ENCODE measurements at places on chromosomes 5 and 9. TPM values are rescaled to one million over a fixed set of nuclear protein-coding genes. Genes with fewer than 3 reads are reported as not detected.

Gene CDHR2
- total RNA-seq: 0.23 TPM

Gene GDF9
- 0.90 TPM for total RNA-seq

Gene SLC22A5
- 4.0 TPM for total RNA-seq

Gene TMEM252
- total RNA-seq: not detected

Gene PTGDS
- not detected for total RNA-seq

Gene CDH9
- total RNA-seq: not detected

Gene ARID3C
- 0.32 TPM for total RNA-seq

Gene COL15A1
- not detected for total RNA-seq

Gene INSL4
- total RNA-seq: not detected

- no peak for DNase-seq
Observed at GRCh38 chr9:14515571-14516198, 177.5 kb downstream of the ZDHHC21 start.

DNA sequence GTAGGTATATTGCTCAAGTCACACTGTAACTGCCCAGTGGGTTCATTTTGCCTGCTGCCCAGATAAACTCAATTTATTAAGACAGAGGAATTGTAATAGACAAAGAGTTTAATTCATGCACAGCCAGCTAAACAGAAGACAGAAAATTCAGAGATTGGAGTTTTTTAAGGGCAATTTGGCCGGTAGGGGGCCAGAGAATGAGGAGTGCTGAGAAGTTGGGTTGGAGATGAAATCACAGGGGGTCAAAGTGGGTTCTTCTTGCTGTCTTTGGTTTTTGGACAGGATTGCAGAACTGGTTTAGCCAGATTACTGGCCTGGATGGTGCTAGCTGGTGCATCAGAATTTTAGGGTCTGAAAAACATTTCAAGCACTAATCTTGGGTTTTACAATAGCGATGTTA, 20.7 kb upstream of the IL33 start:
- peak; percentile 3 for DNase-seq

DNA sequence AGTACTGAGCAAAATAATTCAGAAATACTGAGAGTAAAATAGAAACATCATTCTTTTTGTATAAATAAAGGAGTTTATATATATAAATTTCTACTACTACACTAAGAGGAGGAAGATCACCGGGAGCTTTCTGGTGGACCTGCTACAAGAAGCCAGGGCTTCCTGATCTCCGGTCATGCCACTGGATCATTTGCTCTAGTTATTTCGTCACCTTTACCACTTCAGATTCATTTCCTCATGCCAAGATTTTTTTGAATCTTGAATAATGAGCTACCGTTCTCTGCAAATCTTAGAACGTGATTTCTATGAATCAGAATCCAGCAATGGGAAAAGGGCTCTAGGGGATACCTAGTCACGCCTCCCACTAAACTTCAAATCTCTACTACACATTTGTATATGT, 51.9 kb upstream of the TBC1D9B start:
- no peak for DNase-seq

- DNase-seq: no peak
Observed at GRCh38 chr9:8815931-8816330, 1016.4 kb upstream of the DMAC1 start.

DNA sequence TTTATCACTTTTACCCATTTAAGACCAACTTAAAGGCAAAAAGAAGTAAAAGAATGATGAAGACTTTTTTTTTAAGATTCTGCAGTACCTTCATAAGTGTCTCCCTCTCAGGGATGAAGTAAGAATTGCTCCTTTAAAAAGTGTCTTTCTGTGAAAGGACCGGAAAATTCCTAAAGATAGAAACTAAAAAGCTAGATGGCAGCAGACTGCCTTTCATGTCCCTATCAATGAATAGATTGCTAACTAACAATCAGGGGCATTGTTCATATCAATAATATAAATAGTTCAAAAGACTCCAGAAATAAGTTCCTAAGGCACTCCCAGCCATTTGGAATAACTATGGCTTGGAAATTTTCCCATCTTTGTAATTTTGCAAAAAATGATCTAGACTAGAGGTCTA, 558.0 kb downstream of the PDE4D start:
- DNase-seq: no peak

DNA sequence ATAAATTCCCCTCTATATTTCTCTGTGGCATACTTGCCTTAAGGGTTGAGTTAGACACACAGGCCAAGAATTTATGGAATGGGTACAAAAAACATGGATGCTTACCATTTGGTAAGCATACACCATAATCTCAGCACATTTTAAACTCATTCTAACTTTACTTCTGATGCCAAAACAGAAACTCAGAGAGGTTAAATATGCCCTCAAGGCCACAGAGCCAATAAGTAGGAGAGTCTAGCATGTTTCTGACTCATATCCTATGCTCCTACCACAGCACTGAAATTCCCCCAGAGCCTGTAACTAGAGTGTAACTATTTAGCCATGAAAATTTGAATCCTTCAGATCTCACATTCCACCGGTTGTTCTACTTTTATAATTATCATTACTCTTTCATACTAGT, 559.7 kb downstream of the ACTL7B start:
- no peak for DNase-seq

- DNase-seq: no peak
Observed at GRCh38 chr9:130663258-130663976, 977 bp upstream of the PRDM12 start.

GRCh38 chr5:50401336-50401735, 39.8 kb downstream of the EMB start:
- DNase-seq: no peak

GRCh38 chr9:88605512-88606362, 70.8 kb downstream of the NXNL2 start:
- no peak for DNase-seq

- DNase-seq: no peak
Observed at GRCh38 chr9:34498553-34498952, 24.2 kb downstream of the ENHO start.

DNA sequence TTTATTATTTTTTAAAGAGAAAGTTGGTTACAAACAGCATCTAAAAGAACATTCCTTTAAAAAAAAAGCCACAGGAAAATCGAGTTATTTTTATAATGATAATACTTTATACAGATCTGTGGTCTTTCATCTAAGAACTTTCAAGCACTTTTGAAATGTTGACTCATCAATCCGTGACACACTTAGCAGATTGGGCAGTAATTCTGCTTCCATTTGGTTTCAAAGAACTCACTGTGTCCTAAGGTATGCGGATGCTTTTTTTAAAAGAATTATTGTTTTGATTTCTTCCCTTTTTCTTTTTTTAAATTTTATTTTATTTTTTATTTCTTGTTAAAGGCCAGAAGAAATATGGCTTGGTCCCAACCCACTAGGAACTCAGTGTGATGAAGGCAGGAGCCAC, 147.8 kb downstream of the AOPEP start:
- no peak for DNase-seq

DNA sequence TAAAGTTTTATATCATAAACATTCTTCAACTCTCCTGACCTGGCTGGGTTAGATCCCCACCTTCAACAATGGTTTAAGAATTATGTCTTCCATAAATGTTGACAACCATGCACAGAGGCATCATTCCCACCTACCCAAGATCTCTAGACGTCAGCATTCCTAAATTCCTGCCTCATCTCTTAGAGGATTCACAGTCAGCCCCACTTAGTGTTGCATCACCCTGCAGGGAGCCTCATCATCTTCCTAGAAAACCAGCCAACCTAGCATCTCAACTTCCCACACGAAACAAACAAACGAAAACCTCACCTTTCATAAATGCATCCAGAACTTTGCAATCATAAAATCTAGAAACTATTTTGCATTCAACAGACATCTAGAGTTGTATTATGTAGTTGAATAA, 816.1 kb upstream of the C9orf72 start:
- DNase-seq: no peak

GRCh38 chr5:66553916-66554575, 42.1 kb upstream of the MAST4 start:
- peak; percentile 57 for DNase-seq

DNA sequence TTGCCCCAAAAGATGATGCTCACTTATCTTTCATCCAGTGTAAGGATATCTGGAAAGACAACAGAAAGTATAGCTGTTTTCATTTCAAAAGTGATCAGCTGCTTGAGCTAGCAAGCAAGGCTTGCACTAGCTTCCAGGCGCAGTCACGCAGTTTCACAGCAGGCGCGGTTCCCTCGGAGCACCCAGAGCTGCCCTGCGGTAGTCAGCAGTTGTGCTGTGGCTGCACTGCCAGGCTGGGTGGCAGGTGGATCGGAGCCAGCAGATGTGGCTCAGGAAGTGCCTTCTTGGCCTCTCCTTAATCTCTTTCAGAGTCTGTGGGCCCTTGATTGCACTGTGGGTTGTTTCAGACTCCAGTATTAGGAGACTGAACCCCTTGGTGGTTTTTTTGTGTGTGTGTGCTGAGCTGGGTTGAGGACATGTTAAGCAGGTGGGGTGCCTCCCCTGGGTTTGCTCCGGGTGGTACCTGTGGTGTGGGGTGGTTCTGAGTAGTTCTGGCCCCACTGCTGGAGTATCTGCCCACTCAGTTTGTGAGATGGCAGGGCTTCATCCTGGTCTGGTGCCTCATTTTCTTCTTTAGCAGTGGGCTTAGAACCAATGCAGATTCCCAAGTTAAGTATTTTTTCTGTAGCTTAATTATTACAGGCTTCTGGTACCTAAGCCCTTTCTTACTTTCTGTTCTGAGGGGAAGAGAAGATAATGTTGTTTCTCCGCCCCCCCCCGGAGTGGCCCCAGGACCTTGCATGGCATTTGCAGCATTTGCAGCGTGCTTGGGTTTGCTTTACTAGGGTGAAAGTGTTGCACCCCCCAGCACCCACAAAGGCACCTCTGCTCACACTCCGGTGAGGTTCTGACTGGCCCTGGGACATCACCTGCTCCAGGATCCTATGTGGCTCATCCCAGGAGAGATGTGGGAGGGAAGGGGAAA, 16.4 kb downstream of the TENT4A start:
- DNase-seq: peak; percentile 57

- DNase-seq: peak; percentile 72
Observed at GRCh38 chr5:98774192-98775033, 950 bp downstream of the RGMB start.

DNA sequence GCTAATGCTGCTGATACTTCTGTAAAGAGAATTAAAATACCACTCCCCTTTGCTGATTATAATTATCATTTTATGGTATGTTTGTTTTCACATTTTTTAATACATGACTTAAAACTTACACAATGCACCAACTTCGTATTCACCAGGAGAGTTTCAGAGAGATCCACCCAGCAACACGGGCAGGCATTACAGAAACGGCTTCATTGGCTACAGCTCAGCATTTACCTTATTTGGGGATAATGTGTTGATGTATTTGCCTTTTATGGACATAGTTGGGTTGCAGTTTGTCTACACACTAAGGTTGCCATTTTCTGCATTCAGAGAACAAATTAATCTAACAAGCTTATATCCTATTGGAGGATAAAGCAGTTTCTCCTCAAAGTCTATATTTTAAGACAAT, 423.6 kb downstream of the PRDM9 start:
- DNase-seq: no peak
